ENCODE measurements at places on chromosomes 2 and 18.

DNA sequence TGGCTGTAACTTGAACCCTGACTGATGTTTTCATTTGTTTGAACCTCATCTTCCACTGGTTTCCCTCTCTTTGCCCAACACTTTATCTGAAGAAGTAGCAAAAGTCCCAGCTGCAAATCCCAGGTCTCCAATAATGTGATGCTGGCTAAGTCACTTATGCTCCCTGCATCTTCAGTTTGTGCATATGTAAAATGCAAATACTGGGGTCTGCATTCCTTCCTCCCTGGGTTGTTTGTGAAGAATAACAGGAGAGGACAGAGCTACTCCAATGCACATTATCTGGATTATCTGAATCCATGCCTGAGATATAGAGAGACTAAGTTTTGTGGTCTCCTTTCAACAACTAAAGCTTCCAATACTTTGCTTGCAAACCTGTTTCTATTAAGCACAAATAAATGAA is 22.2 kb downstream of the KIAA2012 start:
- H3K36me3 ChIP-seq: no peaks in the 10 kb centered on the region
- no peak overlapping the region for H3K27ac ChIP-seq
- H3K4me3 ChIP-seq: no peak overlapping the region
- no peaks in the 10 kb centered on the region for H3K4me1 ChIP-seq
- H3K27me3 ChIP-seq: no peaks in the 10 kb centered on the region
- DNase-seq: no peak

GRCh38 chr18:52577795-52578194 is 237.8 kb downstream of the DCC start:
- no peak overlapping the region for H3K27ac ChIP-seq
- no peaks in the 10 kb centered on the region for H3K4me1 ChIP-seq
- no peak overlapping the region for H3K4me3 ChIP-seq
- DNase-seq: no peak
- H3K27me3 ChIP-seq: no peaks in the 10 kb centered on the region

DNA sequence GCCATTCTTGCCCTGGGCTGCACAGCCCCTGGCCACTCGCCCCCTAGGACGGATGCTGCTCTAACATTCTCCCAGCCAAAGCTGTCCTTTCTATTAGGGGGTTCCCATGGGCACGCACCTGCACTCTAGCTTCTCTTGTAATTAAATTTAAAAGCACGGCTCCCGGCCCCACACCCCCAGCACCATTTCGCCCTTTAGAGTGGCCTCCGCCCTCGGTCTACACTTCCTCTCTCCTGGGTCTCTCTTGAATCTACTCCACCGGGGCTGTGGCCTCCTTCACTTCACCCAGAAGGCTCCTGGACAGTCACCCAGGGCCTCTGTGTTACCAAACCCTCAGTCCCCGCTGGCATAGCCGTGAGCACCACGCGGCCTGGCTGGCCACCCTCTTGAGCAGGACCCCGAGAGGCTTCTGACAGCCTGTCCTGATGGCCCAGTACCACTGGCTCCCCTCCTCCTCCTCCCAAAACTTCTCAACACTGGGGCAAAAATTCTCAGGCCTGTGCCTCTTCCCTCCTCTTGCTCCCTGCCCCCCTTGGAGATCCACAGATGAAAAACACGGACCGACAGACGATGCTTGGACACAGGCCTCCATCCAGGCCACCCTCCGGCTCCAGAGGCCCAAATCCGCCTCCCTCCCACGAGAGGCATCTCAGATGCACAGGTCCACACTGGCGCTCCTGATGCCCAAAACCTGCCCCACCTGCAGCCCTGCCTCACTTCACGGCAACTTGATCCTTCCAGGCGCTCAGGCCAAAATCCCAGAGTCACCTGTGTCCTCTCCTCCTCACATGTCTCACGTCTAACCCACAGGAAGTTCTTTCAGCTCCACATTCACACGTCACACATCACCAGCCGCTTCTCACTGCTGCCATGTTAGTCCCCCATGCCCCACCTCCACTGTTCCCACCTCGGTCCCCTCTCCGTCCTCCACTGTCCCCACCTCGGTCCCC is 6.9 kb upstream of the RAB17 start:
- H3K4me1 ChIP-seq: no peaks in the 10 kb centered on the region
- no peak overlapping the region for H3K27ac ChIP-seq
- DNase-seq: no peak
- no peak overlapping the region for H3K4me3 ChIP-seq

DNA sequence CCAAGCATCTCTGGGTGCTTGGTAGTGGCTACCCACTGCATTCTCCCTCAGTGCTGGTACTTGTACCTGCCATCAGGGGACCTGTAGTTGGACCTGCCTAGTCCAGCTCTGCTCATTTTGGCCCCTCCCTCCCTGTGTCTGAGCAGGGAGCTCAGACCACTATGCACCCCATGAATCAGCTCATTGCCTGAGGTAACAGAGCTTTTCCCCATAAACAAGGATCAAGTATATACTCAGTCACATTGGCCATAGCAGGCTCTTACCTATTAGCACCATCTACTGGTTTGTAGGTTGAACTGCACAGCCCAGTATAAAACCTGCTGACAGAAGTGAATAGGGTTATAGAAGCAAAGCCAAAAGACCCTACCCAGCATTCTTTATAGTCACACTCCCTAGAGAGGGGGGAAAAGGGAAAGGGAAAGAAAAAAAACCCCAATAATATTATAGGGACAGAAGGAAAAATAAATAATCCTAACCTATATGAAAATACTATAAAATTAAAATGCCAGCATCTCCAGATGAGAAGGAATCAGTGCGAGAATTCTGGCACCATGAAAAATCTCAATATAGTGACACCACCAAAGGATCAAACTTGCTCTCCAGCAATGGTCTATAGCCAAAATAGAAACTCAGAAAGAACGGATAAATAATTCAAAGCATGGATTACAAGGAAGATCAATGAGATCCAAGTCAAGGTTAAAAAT is 6.9 kb upstream of the FLACC1 start:
- no peaks in the 10 kb centered on the region for H3K27me3 ChIP-seq
- no peak overlapping the region for H3K4me3 ChIP-seq
- no peak for DNase-seq
- H3K4me1 ChIP-seq: peaks cover 4% of the 10 kb centered on the region
- H3K27ac ChIP-seq: no peak overlapping the region

DNA sequence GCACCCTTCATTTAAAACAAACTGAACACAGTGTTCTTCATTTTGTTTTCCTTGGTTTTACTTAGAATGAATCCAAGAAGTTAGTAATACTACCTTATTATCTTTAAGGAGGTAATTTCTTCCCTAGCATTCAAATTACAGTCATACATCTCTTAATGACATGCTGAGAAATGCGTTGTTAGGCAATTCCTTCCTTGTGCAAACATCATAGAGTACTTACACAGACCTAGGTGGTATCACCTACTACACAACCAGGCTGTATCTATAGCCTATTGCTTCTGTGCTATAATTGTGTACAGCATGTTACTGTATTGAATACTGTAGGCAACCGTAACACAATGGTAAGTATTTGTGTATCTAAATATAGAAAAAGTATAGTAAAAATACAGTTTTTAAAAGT is 8.4 kb upstream of the CABYR start:
- DNase-seq: no peak
- no peak overlapping the region for H3K4me3 ChIP-seq
- peaks cover 64% of the 10 kb centered on the region for H3K36me3 ChIP-seq
- no peak overlapping the region for H3K27ac ChIP-seq
- H3K27me3 ChIP-seq: no peaks in the 10 kb centered on the region
- no peaks in the 10 kb centered on the region for H3K4me1 ChIP-seq

DNA sequence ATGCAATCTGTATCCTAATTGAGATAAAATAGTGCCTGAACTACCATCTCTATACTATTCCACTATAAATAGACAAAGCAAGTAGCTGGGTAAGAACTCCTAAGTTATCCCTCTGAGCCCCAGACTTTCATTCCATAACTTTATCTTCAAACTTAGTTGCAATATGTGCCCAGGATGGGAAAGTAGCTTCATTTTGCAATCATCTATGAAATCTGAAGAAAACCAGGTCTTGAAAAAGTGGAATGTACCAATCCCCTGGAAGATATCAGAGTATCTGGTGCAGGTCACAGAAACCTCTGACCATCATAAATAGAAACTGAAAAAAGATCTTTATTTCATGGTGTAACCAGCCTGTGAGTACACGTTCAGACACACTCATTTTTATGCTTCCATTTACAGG is 78.1 kb upstream of the TMEM178A start:
- no peak overlapping the region for H3K4me3 ChIP-seq
- no peaks in the 10 kb centered on the region for H3K27me3 ChIP-seq
- DNase-seq: no peak

DNA sequence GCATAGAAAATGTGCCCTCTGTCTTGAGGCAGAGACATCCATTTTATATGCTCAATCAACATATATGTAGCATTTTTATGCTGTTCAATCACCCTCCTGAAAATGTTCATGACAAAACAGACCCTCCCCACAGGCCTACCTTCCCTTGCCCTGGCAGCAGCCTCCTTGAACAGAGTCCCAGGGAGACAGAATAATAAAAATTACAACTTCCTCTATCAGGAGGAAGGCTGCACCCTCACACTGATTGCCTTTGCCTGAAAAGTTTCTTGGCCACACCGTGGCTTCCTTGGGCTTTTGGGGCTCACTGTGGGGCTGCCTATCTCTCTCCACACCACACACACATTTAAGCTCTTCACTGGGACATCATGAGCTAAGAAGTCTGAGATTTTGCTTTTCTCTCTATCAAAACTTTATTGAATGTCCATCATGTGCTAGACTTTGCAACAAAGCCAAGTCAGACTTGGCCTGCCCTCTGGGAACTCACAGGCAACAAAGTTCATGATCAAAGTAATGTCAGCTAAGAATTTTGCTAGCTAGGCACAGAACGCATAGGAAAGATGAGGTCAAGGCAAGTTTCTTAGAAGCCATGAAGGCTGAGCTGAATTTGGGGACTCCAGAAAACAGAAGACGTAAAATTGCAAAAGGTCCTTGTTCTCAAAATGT is 101.6 kb downstream of the BCL2L11 start:
- peaks cover 3% of the 10 kb centered on the region for H3K4me1 ChIP-seq
- H3K27ac ChIP-seq: no peak overlapping the region
- no peaks in the 10 kb centered on the region for H3K36me3 ChIP-seq
- no peak overlapping the region for H3K4me3 ChIP-seq

DNA sequence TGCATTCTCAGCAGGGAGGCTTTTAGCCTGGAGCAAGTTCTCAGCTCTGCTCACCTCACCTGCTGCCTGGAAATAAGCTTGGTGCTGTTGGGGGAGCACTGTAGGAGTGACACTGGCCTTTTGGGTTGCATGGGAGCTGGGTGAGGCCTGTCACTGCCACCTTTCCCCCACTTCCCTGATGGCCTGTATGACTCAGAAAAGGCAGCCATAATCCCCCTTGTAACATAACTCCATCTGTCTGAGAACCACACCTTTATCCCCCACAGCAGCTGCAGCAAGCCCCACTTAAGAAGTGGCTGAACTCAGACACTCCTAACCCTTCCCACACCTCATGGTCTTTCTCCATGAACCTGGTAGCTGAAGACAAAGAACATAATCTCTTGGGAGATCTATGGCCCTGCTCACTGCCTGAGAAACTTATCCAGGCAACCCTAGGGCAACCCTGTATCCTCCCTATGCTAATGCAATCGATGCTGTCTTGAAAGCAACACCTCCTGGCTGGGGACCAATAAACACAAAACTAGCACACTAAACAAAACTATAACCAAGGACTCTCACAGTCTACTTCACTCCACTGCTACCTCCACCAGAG is 258.9 kb upstream of the OSR1 start:
- no peak overlapping the region for H3K4me3 ChIP-seq
- no peaks in the 10 kb centered on the region for H3K27me3 ChIP-seq
- no peak for DNase-seq

- H3K27me3 ChIP-seq: no peaks in the 10 kb centered on the region
- no peak overlapping the region for H3K27ac ChIP-seq
- no peaks in the 10 kb centered on the region for H3K4me1 ChIP-seq
Observed at GRCh38 chr2:196712867-196713266, 73.4 kb downstream of the CCDC150 start.

DNA sequence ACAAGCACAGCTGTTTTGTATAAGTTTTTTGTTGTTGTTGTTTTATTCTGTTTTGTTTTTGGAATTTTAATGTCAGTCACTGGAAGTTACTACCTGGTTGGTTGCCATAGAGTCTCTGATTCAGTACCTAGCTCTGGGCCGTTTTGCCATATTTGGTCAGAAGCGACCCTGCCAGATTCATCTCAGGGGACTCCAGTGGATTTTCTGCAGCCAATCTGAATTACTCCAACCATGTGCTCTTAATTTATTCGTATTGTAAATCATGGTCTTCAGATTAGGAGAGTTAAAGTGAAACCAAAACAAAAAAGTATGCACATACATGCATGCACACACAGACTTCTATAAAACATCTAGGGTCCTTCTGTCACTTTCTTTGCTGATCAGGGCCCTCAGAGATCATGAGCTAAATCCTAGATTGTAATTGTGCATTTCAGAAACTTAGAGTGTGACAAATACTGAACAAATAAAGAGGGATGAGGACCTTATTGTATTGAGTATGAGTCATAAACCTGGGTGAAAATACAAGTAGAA is 317.4 kb upstream of the UBE2E3 start:
- H3K4me1 ChIP-seq: no peaks in the 10 kb centered on the region
- peaks cover 2% of the 10 kb centered on the region for H3K27me3 ChIP-seq
- H3K36me3 ChIP-seq: no peaks in the 10 kb centered on the region
- H3K27ac ChIP-seq: no peak overlapping the region
- no peak overlapping the region for H3K4me3 ChIP-seq

GRCh38 chr2:158317642-158318041 is 138.9 kb downstream of the CCDC148 start:
- no peak for DNase-seq
- H3K4me1 ChIP-seq: no peaks in the 10 kb centered on the region
- H3K27ac ChIP-seq: no peak overlapping the region
- H3K36me3 ChIP-seq: no peaks in the 10 kb centered on the region

DNA sequence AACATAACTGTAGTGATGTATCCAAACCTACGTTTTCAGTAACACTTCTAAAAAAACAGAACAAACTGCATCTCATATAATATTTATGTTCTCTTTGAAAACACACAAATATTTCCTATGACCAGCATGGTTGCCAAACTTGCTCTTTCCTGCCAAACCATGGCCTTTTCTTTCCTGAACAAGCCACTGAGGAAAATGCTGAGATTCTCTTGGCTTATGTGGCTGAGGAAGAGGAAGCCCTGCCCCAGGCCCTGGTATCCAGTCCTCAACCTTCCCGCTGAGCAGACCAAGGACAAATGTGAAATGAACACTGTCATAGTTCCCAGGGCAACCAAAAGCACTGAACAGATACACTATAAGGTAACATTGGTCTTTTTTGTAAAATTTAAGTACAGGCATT is 35.9 kb upstream of the NARS1 start:
- H3K4me3 ChIP-seq: no peak overlapping the region
- no peaks in the 10 kb centered on the region for H3K27me3 ChIP-seq
- H3K4me1 ChIP-seq: no peaks in the 10 kb centered on the region
- no peak for DNase-seq
- H3K27ac ChIP-seq: no peak overlapping the region

- no peak overlapping the region for H3K27ac ChIP-seq
- no peaks in the 10 kb centered on the region for H3K4me1 ChIP-seq
- no peak overlapping the region for H3K4me3 ChIP-seq
Observed at GRCh38 chr2:232571026-232571474, 20.6 kb downstream of the EIF4E2 start.

- H3K27ac ChIP-seq: no peak overlapping the region
- no peak for DNase-seq
- H3K27me3 ChIP-seq: peaks cover 57% of the 10 kb centered on the region
- H3K36me3 ChIP-seq: no peaks in the 10 kb centered on the region
- H3K4me1 ChIP-seq: peaks cover 26% of the 10 kb centered on the region
Observed at GRCh38 chr2:218984239-218985020, 554 bp downstream of the FEV start.

- no peak overlapping the region for H3K4me3 ChIP-seq
- no peak overlapping the region for H3K27ac ChIP-seq
- H3K36me3 ChIP-seq: no peaks in the 10 kb centered on the region
- no peaks in the 10 kb centered on the region for H3K4me1 ChIP-seq
Observed at GRCh38 chr2:167749016-167749415, 498.4 kb downstream of the STK39 start.
